ENCODE measurements at places on chromosomes 3 and 15.

DNA sequence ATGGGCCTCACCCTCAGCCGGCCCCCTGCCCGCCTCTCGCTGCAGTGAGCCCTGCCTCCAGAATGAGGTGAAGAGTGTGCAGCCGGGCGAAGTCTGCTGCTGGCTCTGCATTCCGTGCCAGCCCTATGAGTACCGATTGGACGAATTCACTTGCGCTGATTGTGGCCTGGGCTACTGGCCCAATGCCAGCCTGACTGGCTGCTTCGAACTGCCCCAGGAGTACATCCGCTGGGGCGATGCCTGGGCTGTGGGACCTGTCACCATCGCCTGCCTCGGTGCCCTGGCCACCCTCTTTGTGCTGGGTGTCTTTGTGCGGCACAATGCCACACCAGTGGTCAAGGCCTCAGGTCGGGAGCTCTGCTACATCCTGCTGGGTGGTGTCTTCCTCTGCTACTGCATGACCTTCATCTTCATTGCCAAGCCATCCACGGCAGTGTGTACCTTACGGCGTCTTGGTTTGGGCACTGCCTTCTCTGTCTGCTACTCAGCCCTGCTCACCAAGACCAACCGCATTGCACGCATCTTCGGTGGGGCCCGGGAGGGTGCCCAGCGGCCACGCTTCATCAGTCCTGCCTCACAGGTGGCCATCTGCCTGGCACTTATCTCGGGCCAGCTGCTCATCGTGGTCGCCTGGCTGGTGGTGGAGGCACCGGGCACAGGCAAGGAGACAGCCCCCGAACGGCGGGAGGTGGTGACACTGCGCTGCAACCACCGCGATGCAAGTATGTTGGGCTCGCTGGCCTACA, 8.5 kb downstream of the GRM2 start:
- no peak for DNase-seq

DNA sequence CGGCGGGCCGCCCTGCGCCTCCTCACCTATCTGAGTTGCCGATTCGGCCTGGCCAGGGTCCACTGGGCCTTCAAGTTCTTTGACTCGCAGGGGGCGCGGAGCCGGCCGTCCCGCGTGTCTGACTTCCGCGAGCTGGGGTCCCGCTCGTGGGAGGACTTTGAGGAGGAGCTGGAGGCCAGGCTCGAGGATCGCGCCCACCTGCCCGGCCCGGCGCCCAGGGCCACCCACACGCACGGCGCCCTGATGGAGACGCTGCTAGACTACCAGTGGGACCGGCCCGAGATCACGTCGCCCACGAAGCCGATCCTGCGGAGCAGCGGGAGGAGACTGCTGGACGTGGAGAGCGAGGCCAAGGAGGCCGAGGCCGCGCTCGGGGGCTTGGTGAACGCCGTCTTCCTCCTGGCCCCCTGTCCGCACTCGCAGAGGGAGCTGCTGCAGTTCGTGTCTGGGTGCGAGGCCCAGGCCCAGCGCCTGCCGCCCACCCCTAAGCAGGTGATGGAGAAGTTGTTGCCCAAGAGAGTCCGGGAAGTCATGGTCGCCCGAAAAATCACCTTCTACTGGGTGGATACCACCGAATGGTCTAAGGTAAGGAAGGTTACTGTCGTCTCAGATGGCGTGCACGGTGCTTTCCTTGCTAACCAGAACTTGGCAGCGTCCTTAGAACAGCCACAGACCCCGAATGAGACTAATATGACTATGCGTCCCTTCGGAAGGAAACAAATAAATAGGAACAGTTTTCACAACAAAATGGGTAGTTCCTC, 567 bp downstream of the TICRR start:
- peak; percentile 6 for DNase-seq

DNA sequence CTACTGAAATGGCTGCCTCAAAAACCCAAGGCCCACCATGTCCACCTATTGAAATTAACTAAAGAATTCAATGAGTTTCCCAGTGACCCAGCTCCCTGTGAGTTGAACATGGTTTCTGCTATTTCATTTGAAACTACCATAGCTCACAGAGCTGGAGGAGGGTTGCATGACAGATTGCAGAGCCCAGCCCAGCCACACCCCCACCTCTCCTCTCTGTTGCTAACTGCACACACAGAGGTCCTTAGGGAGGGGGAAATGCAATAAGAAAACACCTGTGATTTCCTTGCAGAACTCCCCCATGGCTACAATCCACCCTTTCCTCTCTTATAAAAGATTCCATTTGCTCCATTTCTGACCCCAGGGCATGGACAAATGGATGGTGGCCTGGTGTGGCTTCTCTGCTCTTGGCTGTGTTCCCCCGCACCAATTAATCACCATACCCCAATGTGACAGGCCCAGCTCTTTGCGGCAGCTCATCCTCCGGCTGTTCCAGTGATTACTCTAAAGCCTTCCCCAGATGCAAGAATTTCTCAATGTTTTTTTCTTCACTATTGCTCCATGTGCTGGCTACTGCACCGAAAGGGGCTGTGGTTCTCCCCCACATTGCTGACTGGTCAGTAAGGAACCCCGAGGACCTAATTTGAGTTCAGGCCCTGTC, 208.4 kb upstream of the KBTBD8 start:
- no peak for DNase-seq

DNA sequence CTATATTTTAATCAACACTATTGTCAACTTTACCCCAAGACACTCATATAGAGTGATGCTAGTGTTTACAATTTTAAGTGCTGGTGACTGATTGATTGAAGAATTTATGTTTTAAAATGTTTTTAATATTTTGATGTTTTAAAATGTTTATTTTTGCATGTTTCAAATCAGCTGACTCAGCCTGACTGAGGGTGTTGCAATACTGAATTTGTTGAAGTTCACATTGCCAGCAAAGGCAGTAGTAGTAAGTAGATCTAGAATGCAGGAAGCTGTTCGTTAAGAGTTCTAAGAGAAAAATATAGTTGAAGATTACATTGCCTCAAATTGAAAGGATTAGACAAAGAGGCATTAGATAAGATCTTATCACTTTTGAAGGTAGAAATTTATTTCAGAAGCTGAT, 977.6 kb downstream of the IGSF11 start:
- DNase-seq = no peak

DNA sequence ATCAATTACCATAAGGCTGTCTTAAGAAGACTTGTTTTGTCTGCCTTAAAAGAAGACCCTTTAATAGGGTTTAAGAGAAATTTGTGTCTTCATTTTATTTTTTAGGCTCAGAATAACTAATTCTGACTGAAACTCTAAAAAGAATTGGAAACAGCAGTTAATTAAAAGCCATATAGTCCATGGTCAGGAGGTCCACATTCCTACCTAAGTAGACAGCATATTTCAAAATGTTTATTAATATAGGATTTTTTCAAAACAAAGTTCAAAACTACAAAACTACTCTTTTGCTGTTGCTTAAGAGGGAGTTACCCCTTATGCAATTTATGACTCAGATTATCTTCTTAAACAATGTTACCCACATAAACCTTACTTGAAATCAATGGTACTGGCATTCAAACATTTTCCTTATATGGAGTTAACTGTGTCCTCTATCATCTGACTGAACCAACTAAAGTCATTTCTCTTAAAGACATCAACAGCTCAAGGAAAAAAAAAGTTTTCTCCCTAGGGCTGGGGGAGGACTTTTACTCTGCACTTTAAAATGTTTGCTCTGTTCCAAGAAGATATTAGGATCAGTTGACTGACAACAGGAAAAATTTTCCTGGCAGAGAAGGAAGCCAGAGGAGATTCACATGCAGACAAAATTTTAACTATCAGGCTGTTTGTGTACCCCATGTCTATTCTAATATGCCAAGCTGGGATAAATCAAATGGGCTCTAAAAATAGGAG, 56.8 kb upstream of the NANOGP8 start:
- DNase-seq = peak; percentile 96
